Karpas-422 (cell line): ENCODE measurements at places on chromosomes 7 and 10.

DNA sequence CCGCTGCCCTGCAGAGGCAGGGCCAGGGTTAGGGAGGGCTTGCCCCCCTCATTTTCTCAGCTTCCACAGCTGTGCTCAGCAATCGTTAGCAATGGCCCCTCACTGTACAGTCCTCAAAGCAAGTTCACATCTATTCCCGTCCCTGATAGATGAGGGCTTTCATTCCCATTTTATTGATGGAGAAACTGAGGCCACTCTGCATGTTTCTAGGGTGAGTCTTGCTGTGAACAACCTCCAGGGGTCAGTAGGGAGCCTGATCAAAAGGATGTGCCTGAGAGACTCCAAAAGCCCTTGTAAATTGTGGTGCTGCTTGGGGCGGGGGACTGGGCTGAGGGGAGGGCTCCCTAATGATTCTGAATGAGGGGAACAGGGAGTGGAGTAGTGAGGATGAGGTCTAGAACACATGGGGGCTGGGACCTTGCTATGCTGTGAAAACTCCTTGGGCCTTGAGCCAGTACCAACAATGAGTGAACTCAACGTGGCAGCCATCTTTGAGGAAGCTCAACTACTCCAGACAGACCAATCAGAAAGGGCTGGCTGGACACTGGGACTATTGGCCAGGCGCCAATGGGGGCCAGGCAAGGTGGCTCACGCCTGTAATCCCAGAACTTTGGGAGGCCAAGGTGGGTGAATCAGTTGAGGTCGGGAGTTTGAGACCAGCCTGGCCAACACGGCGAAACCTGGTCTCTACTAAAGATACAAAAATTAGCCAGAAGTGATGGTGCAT is 6.7 kb upstream of the GRIFIN start:
- peak; percentile 52 for DNase-seq

DNA sequence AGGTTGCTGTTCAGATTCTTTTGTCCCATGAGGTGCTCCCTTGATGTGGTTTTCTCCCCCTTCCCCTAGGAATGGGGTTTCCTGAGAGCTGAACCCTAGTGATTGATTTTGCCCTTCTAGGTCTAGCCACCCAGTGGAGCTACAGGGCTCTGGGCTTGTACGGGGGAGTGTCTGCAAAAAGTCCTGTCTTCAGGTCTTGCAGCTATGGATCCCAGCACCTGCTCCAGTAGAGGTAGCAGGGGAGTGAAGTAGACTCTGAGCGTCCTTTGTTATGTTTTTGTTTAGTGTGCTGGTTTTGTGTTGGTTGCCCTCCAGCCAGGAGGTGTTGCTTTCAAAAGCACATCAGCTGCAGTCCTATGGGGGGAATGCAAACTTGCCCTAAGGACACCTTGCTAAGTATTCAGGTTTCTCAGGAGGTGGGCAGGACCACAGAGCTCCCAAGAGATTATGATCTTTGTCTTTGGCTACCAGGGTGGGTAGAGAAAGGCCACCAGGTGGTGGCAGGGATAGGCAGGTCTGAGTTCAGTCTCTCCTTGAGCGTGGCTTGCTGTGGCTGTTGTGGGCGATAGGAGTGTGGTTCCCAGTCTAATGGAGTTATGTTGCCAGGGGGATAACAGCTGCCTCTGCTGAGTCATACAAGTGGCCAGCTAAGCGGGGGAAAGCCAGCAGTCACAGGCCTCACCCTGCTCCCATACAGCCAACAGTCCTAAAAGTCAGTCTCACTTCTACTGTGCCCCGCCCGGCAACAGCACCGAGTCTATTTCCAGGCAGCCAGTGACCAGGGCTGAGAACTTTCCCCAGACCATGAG is 92.4 kb upstream of the JCAD start:
- no peak for DNase-seq

DNA sequence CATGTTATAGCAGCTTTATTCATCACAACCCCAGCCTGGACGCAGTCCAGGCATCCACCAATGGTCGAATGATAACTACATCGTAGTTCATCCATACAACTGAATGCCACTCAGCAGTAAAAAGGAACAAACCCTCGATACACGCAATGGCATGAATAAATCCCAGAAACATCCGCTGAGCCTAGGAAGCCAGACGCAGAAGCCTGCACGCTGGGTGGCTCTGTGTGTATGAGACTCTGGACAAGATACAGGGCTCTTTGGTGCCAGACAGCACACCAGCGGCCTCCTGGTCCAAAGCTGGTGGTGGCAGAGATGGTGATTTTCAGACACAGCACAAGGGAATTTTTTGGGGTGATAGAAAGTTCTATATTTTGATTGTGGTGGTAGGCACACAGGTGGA is 10.0 kb upstream of the CRYGN start:
- no peak for DNase-seq

- no peak for DNase-seq
Observed at GRCh38 chr10:4771554-4772201, 54.3 kb upstream of the AKR1E2 start.

GRCh38 chr7:31095286-31096197 is 43.4 kb downstream of the ADCYAP1R1 start:
- no peak for DNase-seq

- no peak for DNase-seq
Observed at GRCh38 chr7:11175887-11176286, 202.2 kb downstream of the PHF14 start.

GRCh38 chr7:111292026-111292470 is 201.1 kb downstream of the LRRN3 start:
- no peak for DNase-seq

- no peak for DNase-seq
Observed at GRCh38 chr7:88044069-88044468, 110.0 kb downstream of the ADAM22 start.

- no peak for DNase-seq
Observed at GRCh38 chr10:93954299-93954698, 39.4 kb upstream of the PLCE1 start.

GRCh38 chr10:132848951-132849545 is 63.1 kb upstream of the NKX6-2 start:
- no peak for DNase-seq

DNA sequence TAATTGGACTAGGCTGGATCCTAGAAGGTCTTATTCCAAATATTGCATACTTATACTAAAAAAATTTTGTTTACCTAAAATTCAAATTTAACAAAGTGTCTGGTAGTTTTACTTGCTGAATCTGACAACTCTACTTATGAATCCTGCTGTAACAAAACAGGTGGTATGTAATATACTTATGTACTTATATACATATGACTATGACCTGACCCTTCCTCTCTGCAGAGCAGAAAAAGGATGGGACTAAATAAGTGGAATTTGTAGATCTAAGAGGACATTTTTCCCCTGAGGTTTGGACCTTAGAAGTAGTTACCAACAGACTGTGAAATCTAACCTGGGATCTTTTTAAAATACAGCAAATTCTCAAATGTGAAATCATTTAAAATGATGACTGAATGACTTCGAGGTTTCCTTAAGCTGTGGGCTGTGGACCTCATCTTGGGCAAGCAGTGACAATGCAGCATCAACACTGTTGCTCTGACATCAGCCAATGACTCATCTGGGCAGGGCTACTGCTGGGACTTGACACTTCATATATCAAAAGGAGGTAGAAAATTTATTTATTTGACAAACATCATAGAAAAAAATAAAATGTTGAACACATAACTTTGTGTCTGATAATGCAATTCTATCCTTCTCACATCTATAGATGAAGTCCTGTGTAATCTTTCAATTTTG is 73.6 kb downstream of the RELN start:
- DNase-seq: no peak

GRCh38 chr10:95480102-95480900 is 80.9 kb downstream of the SORBS1 start:
- no peak for DNase-seq

GRCh38 chr10:117312430-117312829 is 62.8 kb downstream of the PDZD8 start:
- no peak for DNase-seq

DNA sequence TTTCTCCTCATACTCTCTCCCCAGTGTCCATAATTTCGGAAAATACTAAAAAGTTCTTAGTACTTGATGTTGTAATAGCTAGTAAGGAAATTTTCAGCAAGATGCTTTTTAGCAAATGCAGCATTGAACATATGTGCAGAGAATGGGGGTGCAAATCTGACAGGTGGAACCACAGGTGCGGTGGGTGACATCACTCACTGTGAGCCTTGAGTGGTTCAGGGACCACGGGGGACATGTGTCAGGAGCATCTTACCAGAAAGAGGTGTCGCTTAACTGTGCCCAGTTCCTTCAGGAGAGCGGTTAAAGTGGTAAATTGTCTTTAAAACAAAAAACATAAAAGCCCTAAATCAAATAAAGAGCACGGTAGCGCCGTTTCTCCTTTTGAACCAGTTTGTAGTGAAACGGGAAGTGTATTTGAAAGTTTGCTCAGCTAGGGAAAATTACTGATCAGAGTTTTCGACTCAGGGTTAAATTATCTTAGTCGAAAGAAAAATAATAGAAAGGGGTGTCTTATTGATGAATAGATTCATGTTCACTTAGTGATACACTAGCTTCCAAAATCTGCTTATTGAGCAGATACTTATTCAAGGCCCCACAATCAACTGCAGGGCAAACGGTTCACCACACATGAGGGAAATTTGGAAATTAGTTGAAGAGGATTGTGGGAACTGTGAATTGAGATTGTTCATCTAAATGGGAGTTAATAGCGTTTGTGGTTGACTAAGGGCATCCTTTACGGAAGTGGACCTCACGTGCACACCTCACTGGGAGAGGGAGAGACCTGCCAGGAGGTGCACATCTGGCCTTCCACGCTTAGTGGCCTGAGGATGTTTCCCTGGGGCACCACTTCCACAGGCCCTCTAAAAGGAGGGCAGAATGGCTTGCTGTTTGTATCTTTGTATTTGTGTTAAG is 12.7 kb downstream of the CUL1 start:
- peak; percentile 47 for DNase-seq

- DNase-seq: peak; percentile 77
Observed at GRCh38 chr7:11833431-11833830, 1.4 kb upstream of the THSD7A start.

DNA sequence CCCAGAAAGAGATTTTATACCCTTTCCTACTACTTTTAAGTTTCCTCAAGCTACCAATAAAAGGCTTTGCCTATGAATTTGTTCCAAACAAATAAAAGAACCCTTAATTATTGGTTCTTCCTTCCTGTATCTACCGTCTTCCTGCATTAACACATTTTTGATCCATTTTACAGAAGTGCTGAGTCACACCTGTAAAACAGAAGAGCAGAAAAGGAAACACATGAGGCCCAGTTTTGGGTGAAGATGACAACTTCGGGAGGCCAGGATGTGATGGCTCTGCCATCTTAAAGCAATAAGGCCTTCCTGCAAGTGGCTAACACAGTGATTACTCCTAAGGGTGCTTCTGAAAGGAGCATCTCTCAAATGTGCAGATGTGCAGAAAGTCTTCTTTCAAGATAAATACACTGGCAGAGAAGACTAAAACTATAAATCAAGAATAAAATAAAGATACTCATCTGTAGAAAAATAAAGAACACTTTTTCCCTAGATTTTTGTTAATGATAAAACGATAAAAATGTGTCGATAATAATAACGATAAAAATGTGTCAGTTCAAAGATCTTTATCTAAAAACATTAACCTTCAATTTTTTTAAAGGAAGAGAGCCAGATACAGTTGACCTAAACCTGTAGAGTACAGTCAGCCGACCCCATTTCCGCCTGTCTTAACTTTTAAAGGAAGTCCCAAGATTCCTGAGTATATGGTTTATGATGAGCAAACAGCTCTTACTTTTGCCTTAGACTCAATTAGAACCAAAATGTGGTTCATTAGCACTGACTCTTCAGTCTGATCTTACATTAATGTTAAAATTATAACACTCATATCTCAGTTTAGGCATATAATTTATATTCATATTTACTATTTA is 108.6 kb downstream of the UBE2H start:
- DNase-seq: peak; percentile 58

DNA sequence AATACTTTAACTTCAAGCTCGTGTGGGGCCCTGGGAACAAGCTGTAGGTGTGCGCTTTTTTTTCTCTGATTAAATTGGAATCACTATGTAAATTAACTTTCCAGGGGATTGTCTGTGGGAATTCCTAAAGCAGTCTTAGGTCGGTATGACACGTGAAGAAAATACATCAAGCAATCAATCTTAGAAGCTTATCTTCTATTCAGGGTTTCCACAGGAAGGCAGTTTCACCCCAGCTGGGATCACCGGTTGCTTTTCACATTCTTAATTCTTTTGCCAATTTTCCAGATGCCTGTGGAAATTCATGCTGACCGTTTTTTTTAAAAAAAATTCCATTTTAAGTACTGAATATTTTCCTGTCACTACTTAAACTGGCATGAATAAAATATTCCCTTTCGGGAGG is 41.9 kb downstream of the CAMK1D start:
- DNase-seq: no peak

GRCh38 chr10:88793712-88794299 is 8.7 kb upstream of the LIPM start:
- DNase-seq: no peak

DNA sequence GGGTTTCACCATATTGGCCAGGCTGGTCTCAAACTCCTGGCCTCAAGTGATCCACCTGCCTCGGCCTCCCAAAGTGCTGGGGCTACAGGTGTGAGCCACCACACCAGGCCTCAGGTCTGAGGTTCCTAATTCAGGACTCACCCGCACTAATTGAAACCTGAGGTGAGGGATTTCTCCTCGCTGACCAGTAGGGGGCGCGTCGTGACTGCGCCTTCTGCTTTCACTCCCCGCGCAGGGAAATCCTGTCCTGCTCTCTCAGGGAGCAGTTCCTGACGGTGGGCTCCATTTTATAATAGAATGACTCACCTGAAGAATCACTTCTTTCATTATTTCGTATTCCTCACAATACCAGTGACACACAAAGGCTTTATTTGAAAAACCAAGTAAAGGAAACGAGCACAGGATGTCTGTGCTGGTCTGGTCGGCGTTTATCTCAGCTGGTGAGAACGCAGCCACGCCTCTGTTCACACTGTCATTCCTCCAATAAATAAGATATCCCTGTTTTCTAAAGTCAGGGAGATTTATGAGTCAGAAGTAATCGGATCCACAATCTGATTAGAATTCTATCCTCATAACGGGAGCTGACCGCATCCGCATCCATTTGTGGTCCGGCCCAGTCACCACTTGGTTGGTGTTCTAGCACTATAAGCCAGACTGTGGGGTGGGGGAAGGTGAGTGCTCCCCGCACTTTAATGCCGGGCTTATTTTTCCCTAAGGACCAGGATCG is 35.4 kb downstream of the BAG3 start:
- DNase-seq: peak; percentile 86

- no peak for DNase-seq
Observed at GRCh38 chr7:6407434-6407833, 40.3 kb downstream of the DAGLB start.

GRCh38 chr10:78176320-78177317 is 143.0 kb downstream of the RPS24 start:
- DNase-seq: no peak

- DNase-seq: no peak
Observed at GRCh38 chr10:116720241-116720643, 22.1 kb downstream of the HSPA12A start.

GRCh38 chr7:29243910-29244655 is 49.5 kb downstream of the CHN2 start:
- peak; percentile 86 for DNase-seq

- DNase-seq: no peak
Observed at GRCh38 chr7:106448992-106449859, 164.4 kb upstream of the NAMPT start.
